ENCODE measurements at places on chromosomes 7 and 10.

GRCh38 chr10:117217196-117217761, 20.0 kb downstream of the KCNK18 start:
- DNase-seq, result no peak

DNA sequence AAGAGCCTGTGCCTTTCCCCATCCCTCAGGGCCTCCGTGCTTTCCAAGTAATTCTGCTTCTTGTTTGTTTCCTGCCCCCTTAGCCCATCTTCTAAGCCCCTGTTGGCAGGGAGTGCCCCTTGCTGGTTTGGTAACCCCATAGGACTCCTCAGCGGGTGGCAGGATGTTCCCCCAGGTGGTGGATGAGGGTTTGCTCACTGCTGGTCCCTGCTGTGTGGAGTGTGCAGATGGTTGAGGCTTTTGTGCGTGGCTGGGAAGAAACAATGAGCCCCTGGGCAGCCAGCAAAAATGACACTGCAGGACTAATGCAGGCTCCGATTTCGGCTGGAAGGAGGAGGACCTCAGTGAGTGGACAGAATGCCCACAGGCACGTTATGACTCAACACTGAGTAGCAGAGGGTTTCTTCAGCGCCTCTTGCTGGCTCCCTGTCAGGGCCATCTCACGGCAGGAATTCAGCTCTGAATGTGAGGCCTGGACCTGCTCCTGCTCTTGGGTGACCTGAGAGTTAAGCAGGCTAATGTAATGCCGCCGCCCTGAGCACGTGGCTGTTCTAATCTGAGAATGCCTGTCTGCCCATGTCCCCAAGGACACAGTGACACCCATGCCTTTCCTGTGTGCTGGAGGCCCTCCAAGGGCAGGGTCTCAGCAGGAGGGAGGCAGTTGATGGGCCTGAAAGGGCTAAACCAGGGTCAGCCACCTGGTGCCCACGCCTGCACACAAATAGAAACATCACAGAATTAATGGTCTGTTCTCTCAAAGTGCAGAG, 16.6 kb downstream of the BAG3 start:
- DNase-seq, result no peak

DNA sequence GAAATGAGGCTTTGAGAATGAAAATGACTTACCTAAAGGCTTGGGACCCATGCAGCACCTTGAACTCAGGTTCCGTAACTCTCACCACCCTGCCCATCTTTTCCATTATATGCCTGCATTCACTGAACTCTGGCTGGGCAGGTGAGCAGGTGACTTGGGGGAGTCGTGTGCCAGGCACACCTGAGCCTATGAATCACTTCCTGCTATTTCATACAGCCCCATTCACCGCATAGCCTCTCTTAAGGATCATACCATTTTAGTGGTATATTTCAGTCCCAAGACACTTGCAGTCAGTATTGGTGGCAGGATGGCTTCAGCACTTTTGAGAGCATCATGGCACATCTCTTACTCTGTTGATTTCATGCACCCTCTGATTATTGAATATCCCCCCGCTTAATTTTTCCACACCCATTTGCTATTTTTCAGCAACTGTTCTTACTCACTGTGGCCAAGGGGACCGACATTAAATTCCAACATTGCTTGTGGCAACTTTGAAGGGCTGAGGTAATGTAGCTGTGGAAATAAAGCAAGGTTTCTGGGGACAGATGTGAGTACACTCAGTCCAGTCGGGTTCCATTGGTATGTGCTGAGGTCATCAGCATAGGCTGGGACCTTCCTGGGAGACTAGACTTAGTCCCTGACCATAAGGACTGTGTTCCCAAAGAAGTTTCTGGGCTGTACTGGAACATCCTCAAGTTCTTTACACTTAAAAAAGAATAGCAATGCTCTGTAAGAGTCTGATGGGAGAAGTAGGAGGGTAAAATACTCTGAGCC, 39.8 kb upstream of the ZNF438 start:
- no peak for DNase-seq

DNA sequence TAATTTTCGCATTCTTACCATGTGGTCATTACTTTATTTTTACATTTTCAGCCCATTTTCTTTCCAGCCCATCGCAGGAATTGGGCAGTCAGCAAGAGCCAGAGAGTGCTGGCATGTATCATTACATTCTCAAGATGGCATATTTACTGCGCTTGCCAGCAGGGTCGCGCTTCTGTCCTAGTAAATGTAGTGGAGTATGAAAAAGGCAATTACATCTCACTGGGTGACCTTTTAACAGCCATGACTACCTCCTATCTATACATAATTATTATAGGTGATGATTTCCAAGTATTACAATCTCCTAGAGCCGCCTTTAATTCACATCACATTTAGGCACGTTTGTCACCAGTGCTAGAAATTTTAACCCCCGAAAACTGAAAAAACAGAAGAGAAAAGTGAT, 433.7 kb upstream of the MGMT start:
- no peak for DNase-seq

- DNase-seq, result no peak
Observed at GRCh38 chr10:78702876-78703275, 365.9 kb upstream of the ZMIZ1 start.

Data from type B pancreatic cell (in vitro differentiated cells).